ENCODE measurements at places on chromosomes 5 and 9.

DNA sequence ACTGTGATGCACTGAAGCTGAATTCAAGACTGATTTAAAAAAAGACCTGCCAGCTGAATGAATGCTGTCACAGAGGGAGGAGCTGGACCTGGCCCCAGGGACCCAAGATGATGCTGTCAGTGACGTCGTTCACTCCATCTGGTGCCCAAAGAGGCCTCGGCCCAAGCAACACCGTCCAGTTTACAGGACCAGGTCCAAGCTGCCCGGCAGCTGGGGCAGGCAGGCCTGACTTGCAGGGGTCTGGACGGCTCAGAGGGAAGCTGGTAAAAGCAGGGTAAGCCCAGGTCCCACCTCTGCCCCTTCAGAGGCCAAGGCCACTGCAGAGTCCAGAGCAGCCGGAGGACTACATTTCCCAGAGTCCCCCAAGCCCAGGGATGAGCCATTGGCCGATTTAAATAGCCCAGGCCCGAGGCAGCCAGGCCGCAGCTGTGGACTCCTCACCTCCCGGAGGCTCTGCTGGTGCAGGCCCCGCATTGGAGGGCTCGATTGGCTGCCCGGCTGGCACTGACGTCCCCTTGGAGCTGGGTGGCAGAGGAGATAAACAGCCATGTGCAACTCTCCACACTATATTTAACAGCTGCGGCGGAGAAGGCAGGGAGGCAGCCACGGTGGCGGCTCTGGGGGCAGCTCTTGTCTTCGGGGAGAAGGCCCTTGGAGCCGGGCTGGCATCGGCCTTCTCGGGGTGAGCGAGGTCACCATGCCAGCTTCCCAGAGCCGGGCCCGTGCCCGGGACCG is at the start of gene PLPP7:
Gene PLPP7 (plus strand): TSS at position 423 of the 735 bp plus-strand sequence. CDS start 275 bp downstream, at position 698.
- DNase-seq: no peak

DNA sequence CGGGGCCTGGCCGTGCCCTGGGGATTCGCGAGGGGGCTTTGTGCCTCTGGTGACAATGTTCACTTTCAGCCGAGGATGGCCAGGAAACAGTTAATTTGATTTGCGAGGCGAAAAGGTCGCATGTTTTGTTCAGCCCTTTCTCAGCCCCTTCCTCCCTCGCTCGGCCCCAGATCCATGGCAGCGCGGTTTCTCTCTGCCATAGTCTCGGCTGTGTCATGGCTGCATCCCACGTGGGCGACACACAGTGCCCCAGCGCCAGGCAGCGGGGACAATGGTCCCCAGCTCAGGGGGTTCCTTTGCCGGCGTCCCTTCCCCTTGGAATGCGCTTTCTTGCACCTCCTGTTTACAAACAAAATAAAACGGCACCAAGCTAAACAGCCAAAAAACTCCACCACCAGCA is 370.3 kb upstream of the IRX2 start:
- DNase-seq: no peak

GRCh38 chr5:149238540-149238939 is 33.1 kb upstream of the AFAP1L1 start:
- no peak for DNase-seq

GRCh38 chr5:20575571-20575970 is 587.6 kb upstream of the CDH18 start:
- no peak for DNase-seq

DNA sequence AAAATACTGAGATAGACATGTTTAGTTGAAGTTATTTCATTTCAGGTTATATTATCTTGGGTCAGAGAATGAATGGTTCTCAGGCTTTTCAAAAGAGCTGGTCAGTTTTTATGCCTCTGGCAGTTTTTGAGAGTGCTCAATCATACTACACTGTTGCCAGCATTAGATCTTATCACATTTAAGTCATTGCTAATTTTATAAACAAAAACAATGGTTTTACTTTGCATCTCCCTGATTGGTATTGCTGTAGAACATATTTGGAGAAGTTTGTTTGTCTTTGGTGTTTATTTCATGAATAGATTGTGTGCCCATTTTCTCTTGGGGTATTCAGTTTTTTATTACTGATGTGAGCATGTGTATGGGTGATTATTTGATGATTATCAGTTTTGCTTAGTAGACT is 1.5 kb downstream of the CATSPER3 start:
- DNase-seq: no peak

DNA sequence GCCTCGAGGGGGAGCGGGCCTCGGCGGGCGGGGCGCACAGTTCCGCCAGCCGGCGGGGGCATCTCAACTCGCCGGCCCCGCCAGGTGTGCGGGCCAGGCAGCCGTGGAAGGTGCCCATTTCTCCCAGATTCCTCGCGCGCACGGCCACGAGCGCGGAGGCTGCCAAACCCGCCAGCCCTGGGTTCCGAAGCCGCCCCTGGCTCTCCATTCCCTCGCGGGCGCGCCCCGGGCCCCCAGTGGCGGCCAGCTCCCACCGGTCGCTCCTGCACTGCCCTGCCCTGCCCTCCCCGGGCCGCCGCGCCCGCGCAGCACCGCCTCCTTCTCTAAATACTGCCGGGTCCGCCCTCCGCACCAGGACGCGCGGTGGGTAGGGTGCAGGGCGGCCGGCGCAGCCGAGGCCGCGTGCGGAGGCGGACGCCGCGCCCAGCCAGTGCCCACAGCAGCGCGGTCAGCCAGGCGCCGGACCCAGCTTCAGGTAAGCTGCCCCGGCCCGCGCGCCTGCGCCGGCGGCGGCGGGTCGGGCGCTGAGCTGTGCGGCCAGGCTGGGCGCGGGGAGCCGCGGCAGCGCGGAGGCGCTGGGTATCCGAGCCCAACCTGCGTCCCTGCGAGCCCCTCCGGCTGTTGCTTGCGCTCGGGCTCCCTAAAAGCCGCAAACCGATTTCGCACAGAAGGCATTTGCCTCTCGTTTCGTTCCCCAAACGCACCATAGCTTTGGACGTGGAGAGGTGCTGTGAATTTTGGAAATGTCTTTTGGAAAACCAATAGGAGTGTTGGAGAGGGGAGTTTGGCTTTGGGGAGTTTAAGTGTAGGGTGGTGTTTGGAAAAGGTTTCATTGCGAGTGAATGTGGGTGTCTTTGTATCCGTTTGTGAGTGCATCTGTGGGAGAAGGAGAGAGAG is at the start of gene TMEM171:
Gene TMEM171 (plus strand): TSS at position 354 of the 897 bp plus-strand sequence. CDS start 2,799 bp downstream, outside the sequence.
- peak; percentile 5 for DNase-seq

DNA sequence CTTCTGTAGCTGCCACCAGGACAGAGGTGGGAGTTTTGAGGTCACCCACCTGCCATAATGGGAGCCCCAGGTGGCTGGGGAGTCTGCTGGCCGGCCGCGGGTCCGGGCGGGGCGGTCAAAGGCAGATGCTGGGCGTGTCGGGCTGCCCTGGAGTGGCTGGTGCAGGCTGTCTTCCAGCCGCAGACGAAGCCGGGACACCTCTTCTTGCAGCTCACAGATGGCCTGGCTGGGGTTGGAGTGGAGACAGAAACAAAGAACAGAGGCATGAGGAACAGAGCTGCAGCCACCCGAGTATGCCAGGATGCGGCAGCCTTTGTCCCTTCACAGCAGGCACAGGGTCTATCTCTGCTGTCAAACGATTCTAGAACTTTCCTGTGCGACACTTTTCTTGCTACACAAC is 18.0 kb downstream of the ORM2 start:
- DNase-seq: no peak

GRCh38 chr5:175464074-175464941 is 14.1 kb upstream of the SFXN1 start:
- no peak for DNase-seq

DNA sequence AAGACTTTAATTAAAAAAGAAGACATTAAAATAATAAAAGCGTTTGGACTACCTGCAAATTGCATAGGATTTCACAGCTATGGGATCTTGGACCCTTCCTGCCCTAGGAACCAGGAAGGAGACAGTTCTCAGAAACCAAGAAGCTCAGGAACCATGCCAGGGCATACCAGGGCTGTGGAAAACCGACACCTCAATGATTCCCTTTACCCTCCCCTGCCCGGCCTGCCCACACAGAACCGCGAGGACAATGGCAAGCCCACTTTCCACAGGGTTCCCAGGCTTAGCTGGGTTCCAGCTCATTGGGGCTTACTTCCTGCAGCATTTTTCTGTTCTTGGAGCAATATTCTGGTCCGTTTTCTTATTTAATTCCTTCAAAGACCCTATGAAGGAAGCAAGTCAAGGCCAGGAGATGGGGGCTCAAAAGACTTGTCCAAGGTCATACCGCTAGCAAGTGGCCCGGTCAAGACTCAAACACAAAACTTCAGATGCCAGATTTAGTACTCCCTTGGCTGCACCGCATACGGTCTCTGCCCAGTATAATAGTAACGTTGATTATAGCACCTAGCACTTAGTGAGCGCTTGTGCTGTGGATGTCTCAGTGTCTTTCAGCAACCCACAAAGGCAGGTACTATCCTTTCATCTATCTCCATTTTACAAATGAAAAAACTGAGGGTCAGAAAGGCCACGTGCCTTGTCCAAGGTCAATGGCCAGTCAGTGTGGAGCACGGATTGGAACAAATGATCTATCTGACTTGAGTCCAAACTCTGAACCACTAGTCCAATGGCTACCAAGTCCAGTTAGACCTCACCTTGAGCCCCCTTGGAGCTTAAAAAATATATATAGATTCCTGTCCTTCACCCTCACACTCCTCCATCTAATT is 6.8 kb downstream of the FAT2 start:
- no peak for DNase-seq

GRCh38 chr5:31404325-31404724 is 127.6 kb downstream of the DROSHA start:
- no peak for DNase-seq

GRCh38 chr9:93219692-93220091 is 35.8 kb downstream of the WNK2 start:
- DNase-seq: no peak

- no peak for DNase-seq
These were observed 42.1 kb downstream of the CXXC5 start for GRCh38 chr5:139690064-139690802.

GRCh38 chr5:170166101-170166500 is 60.4 kb downstream of the FOXI1 start:
- DNase-seq: no peak

- DNase-seq: no peak
These were observed 137.4 kb downstream of the OR2K2 start for GRCh38 chr9:111192650-111193049.

DNA sequence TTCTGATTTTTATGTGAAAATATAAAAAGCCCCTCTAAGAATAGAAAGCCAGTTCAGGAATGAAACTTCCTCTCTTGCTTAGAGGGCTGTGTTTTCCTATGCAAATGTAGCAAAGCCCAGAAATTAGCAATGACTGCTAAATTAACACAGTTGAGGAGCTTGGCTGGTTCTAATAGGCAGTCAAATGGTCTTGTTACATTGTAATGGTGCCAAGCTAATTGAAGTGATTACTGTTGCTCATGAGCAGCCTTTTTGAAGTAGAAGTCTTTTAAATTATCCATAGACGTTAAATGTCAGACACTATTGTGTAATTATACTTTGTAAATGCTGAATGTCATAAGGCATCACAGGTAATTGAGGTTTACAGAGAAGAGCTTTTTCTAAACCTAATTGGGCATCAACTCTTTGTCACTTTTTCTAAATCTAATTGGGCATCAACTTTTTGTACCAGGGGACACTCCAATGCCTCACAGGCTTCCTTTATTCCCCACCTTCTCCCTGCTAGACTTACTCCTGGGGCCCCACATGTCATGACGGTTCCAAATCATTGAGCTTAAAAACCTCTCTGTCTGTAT is 229.1 kb downstream of the PSAT1 start:
- DNase-seq: no peak

GRCh38 chr5:151470439-151470838 is 23.0 kb downstream of the SLC36A1 start:
- DNase-seq: no peak

DNA sequence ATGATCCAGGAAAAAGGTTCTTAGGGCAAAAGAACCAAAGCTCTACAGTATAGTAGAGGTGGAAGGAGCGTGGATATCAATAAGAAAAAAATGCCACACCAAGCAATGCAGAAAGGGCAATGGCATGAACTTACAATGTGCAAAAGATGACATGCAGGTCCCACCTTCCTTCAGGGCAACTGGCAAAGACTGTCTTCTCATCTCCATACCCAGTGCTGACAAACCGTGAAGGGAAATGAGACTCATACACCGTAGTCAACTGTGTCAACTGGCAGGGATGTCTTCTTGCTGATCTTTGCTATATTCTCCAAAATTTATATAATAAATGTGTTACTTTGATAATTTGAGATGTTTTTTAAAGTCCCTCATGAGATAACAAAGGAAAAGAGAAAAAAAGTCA is 36.0 kb downstream of the MED27 start:
- no peak for DNase-seq

- no peak for DNase-seq
These were observed 551.3 kb downstream of the TLE1 start for GRCh38 chr9:81137976-81138568.

- no peak for DNase-seq
These were observed 65.8 kb downstream of the RAD23B start for GRCh38 chr9:107348836-107349235.

- no peak for DNase-seq
These were observed 22.7 kb downstream of the CAVIN4 start for GRCh38 chr9:100600521-100601079.

- DNase-seq: no peak
These were observed 70.2 kb upstream of the ADAMTS2 start for GRCh38 chr5:179415291-179416060.

DNA sequence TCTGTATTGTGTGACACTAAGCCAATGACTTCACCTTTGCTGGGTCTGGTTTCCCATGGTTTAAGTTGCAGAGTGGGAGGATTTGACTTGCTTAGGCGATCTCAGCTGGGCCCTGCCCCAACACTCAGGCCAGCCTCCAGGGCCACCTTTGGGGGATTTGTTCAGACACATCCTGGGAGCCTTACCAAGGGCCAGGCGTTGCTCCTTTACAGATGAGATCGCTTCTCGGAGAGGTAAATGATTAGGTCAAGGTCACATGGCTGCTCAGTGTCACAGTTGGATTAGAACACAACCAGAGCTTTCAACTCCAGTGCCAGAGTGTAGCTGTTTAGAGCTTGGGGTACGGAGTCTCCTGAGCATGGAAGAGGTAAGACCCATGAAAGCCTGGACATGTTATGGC is 57.5 kb downstream of the COL27A1 start:
- DNase-seq: no peak

DNA sequence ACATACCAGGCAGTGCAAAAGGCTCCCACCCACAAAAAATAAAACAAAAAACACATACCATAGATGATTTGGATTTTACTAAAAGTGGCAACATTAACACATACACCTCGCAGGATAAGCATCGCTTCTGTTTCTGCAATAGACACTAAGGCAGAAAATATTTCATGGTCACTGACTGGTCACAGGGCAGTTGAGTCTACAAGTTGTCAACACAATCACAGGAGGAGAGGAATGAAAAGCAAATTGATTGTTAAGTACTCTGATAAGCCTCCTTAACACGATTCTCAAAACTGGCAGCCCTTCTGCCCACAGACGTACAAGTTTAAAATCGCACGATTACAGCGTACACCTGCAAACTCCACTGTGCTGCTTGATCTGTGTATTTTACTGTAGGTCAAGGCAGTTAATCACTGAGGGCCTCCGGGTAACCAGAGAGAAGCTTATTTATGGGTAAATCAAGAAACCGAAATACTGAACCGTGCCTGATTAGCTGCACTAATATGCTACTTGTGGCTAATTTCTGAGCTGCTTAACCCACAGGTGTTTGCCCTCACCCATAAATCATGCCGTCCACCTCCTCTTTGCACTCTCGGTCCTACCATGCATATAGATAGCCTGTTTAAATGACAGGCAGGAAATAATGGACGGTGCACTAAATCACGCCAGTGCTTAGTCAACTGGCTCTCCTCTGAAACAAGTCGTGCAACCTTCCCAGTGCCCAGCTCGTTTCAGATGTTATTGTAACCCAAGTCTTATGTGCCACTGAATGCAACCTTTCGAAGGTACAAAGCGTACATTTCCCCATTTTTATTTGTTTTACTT is 659.4 kb upstream of the ADAMTS16 start:
- no peak for DNase-seq
